ENCODE measurements at places on chromosomes 7 and 10.

DNA sequence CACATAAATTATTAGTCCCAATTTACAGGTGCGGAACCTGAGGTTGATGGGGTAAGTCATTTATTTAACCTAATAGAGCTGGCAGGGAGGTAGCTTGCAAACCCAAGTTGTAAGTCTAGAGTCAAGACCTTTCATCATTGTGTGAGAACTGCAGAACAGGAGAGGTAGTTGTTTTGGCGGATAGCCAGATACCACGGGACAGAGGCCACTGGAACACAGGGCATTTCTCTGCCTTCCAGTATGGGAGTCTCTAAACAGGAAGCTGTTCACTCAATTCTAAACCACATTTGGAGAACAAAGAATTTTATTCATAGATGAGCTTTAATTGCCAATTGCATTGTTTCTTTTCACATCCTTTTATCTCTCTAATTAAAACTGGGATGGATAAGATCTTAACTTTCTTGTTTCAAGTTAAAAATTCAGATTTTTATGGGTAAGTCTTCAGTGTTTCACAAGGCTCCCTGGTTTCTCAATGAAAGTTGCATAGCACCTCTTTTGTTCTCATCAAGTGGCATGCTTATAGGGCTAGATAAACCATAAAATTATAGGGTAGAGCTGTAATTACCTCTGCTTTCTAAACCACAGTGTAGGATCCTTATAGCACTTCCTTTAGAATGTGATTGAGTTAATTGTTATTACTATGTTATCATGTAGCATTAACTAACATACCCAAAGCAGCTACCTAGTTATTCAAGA is 489.0 kb downstream of the GATA3 start:
- DNase-seq: peak; percentile 3

DNA sequence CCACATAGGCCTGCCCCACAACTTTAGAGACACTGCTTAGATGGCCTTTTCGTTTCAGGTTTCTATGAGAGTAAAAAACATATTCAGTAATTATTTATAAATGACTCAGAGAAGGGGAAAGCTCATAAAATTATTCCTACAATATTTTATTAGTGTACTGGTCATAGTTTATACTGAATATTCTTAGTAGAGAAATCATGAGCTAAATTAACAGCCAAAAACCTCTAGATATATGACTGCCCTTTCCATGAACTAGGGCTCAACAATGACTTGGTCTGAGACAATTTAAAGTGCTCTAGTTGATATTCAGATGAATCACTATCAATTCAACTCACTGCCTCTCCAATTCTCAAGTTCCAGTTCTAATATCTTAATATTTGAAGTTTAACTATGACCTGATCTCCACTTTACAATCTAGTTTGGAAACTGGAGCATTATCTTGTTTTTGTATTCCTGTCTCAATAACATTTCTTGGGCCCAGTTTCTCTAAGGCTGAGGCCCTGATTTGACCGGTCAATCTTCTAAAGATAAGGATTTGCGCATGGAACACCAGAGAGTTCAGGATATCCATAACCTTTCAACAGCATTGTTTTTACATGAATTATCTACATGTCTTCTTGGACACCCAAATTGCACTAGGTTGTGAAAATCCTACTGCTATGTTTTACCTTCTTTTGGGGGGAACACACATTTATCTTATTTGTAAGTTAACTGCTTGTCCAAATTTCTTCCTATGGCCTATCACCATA is 141.6 kb downstream of the DGKB start:
- no peak for DNase-seq

DNA sequence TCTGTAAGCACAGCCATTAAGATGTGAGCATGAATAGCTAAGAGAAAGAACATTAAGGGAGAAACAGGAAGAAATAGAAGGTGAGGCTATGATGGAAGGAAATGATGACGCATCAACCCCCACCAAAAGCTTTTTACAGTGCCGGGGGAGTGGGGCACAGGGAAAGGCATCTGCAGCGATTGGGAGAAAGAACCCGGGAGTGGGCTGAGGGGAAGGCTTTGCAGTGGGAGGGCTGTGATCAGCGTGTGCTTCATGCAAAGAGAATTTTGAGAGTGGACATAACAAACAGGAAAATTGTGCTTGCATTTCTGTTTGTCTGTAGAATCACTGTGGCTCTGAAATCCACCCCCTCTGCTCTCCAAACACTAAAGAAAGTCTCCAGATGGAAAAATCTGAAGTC is 250.8 kb downstream of the KCNMA1 start:
- no peak for DNase-seq

DNA sequence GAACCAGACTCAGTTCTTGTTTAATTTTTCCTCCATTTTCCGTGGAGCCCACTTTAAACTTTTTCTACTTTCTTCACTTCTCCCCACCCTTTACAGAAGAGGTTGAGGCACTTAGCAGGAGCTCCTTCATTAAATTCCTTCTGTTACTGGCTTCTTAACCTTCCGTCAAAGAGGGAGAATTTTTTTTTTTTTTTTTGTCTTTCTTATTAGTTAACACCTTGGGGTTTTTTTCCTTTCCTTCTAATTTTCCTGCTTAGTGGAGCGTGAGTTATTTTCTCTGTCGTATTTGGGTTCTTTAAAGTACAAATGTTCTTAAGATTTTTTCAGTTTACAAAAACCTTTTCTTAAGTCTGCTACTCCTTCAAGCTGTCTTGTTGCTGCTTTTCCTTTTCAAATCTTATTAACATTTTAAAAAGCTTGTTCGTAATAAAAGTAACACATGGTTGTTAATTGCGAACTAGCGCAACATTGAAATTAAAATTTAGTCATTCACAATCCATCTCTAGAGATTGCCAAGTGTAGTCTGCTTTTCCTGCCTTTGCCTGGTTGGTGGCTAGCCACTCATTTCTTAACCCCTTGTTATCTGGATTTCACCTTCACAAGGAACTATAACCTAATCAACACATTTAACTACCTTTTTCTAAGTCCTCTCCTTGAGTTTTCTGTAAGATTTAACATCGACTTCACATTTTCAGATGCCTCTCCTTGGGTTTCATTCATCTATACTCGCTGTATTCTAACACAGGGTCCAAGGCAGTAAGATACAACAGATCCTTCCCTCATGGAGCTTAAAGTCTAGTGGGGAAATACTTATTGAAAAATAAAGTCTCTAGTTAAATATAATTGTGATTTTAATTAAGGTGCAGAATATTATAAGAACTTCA is 2.0 kb downstream of the BMPR1A start:
- no peak for DNase-seq

DNA sequence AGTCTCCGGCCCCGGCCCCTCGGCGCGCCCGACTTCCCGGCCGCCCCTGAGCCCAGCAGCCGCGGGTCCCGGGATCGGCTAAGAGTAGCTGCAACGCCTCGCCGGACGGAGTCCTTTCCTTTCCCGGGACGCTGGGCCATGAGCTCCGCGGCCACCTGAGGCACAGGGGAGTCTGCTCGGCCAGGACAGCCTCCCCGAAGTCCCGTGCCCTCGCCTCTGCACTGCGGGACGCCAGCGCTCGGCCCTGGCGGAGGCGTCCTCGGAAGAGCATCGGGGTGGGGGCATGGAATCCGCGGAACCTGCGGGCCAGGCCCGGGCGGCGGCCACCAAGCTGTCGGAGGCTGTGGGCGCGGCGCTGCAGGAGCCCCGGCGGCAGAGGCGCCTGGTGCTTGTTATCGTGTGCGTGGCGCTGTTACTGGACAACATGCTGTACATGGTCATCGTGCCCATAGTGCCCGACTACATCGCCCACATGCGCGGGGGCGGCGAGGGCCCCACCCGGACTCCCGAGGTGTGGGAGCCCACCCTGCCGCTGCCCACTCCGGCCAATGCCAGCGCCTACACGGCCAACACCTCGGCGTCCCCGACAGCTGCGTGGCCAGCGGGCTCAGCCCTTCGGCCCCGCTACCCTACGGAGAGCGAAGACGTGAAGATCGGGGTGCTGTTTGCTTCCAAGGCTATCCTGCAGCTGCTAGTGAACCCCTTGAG is 502 bp downstream of the SLC18A3 start:
- no peak for DNase-seq

- DNase-seq: no peak
Measured at GRCh38 chr10:131310551-131311401, 745 bp downstream of the TCERG1L start.

DNA sequence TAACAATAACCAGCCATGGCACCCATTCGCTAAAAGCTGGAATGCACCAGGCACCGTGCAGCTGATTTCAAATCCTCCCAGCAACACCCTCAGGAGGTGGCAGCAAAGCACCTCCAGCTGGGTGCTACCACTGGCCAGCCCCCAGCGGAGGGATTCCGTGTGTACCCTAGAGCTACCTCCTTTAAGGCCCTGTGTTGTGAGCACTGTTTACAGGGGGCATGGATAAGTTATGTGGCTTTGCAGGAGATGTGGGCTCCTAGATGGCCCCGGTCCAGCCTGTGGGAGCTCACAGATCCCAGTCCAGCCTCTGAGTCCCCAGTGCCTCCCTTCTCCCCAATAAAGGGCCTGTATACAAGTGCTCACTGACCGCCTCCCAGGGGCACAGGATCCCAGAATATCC is 27.1 kb downstream of the TNRC18 start:
- DNase-seq: no peak

DNA sequence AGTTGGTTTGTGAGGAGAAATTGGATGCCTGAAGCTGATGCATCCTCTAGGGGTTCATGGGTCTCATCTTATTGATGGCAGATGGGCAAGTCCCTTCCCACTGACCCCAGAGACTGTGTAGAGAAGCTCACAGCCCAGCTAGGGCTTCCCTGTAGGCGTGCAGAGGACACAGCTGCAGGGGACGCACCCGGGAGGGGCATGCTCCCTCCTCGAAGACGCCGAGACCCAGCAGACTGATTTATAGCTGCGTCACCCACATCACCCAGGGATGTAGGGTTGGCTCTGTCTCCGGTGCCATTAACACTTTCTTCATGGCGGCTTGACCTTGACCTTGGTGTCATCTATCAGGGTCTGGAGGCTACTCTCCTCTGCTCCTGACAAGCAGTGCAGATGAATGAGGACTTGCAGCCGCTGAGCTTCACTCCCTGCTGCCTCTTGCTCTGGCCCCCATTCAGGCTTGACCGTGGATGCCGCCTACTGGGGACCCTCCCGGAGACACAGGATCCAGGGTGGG is 549.7 kb downstream of the TCERG1L start:
- no peak for DNase-seq

GRCh38 chr10:67923551-67923950 is 39.1 kb downstream of the SIRT1 start:
- no peak for DNase-seq

GRCh38 chr7:74164985-74165456 is 9.1 kb upstream of the EIF4H start:
- no peak for DNase-seq

DNA sequence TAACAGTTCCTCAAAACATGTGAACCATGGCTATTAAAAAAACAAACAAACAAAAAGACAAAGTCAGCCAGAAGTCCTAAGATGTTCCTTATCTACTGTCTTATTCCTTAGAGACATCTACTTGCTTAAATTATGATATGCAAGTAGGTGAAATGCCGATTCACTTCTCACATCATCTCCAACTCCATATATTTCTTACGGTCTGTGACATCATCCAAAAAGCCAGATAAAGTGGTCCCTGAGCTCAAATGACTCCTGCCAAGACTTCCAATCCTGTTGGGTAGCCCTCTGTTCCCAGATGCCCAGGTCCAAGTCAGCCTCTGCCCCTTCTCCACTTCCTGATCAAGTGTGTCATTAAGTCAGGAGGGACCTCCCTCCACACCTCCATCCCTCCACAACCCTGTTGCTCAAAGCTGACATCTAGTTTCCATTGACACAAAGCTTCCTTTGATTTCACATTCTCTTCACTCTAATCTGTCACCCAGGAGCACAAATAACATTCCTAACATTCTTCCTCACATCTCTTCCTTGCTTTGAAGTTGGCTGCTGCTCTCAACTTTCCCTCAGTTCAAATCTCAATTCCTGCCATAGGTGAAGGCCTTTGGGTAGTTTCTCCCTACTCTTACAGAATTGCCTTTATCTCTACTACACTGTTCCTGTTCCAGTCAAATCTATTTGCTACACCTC is 56.1 kb upstream of the PDLIM1 start:
- no peak for DNase-seq

GRCh38 chr7:40733578-40733977 is 598.8 kb downstream of the SUGCT start:
- DNase-seq: no peak

- DNase-seq: no peak
Measured at GRCh38 chr7:21412410-21412851, 15.5 kb upstream of the SP4 start.

DNA sequence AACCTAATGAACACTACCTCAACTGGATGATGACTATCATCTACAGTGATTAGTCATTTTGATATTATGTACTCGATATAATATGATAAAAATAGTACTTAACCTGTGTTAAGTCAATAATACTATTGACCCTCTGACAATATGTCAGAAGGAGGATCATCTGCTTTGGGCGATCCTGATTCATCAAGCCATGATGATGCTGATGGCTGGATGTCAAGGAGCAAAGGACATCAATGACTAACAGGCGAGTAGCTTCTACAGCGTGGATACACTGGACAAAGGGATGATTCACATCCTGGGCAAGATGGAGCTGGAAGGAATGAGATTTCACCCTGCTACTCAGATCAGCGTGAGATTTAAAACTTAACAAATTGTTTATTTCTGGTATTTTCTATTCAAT is 94.4 kb upstream of the SKAP2 start:
- DNase-seq: no peak

- no peak for DNase-seq
Measured at GRCh38 chr7:101924171-101924570, 106.7 kb downstream of the CUX1 start.

DNA sequence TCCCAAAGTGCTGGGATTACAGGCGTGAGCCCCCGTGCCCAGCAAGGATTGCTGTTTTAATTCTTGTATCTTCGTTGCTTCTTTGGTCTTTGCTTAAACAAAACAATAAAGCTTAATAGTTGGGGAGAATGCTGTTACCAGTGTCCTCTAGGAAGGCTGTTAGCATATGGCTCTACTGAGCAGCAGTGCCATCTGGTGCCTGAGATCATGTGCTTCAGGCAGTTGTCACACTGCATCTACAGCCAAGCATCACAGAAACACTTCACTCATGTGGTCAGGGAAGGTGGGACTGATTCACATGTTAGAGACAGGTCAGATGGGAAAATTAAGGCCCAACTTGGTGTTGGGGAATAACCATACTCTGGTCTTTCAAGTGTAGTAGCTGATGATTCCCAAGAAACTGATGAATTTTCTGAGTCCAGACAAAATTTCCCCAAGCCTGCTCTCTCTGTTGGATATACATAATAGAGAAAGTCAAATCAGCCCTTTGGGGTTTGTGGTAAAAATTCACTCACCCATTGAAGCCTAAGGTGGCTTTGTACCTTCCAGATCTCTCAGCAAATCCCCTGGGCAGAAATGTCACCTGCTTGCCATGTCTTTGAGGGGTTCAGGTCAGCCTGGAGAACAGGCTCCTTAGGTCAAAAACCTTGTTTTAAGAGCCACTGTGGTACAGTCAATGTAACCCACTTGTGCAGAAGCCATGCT is 28.4 kb downstream of the UBE2D4 start:
- DNase-seq: peak; percentile 3

All from NCI-H1105 (cell line).